ENCODE measurements at places on chromosomes 2 and 18.

DNA sequence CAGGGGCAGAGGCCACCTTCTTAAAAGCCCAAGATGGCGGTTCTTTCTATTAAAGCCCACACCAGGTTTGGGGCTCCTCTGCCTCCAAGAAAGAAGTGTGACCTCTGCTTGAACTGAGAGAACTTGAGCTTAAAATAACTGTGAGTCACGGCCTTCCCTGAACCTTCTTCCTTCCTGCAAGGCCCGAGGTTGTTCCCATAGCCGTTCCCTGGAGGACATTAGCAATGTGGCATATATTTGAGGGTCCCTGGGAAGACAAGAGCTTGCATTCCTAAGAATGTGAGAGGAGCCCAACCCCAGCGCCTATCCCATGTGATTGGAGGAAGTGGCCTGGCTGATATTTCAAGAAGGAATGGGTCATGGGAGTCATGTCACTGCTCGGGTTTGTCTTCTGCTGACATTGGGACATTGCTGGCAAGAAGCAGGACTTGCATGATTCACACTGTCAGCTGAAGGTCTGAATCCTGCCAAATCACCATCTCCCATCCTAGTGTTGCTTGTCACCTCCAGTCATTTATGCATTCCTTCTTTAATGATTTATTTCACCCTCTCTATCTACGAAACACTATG is 168.1 kb downstream of the TRIB2 start:
- DNase-seq: no peak

- no peak for DNase-seq
These were observed 418.8 kb upstream of the NETO1 start for GRCh38 chr18:73286584-73286983.

GRCh38 chr2:71150082-71150816 is 19.8 kb downstream of the MPHOSPH10 start:
- DNase-seq: no peak

DNA sequence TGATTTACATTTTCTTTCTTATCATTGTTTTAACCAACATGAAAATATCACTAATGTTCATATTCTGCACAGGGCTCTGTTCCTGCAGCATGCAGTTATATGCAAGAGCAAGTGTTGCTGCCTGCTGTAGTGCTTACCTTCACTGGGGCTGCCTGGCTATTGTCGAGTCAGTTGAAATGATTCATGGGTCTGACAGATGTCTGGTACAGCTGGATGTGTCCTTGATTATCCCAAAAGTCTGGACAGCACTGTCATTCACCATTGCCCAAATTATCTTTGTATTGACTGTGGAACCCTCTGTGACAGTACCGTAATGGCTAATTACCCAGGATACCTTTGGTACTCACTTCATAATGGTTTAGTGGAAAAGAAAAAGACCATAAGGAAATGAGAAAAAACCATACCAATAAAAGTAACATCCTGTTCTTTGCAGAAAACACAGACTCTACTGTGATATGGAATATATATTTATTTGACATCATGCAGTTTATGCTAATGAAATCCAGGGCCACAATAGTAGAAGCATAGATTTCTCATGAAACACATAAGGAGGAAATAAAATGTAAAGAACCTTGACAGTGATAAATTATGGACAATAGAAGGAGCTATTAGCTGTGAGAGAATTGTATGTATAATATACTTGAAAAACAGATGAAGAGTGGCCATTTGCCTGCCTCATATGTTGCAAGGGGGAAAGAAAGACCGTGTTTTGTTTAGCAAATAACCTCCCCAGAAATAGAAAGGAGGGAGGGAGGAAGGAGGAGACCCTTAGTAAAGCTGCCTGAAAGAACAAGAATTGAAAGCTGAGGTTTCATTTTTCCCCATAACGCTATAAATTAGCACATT is 249.8 kb upstream of the ATP5MC3 start:
- DNase-seq: no peak

- no peak for DNase-seq
These were observed 14.3 kb upstream of the RIOK3 start for GRCh38 chr18:23438608-23439366.

DNA sequence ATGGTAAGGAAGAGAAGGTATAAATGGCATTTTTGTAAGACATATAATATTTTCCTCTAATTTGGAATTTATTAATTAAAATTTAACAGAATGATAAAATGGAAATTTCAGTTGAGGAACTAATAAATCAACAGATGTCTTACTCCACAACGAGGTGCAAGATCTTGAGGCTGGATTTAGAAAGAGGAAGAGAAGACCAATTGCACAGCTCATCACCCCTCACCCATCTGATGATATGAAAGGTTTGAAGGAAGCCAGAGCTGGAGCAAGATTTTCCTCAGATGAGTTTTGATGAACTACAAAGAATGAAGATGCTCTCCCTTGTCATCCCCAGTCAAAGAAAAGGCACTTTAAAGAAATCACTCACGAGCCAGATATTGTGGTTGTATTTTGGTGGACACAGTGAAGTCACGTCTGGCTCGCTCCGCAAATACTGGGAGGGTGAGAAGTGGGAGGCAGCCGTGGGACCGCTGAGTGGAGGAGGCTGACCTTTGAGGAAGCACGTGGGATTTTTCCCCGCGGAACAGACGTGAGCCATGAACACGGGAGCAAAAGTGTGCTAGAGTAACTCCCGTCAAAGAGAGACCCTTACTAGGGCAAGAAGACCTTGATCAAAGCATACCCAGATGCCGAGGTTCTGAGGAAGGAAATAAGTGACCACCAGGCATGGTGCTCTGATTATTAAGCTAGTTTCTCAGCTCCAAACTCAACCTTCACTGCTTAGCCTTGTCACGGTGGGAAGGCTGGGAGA is 511.4 kb downstream of the RNF144A start:
- DNase-seq: no peak

DNA sequence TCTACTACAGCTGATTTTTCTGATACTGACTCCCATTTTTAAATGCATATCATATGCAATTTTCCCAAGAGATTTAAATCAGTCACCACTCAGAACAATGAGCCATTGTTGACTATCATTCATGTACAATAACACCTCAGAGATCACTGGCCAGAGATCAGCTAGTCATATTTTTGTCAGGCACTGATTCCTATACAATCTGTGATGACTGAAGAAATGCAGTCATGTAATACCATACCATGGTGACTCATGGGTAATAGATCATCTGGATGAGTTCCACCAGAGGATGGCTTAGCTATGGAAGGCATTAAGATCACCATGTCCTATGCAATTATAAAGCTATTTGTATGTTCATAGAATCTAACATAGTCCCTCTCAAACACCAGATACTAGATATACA is 285.7 kb upstream of the DCC start:
- no peak for DNase-seq

GRCh38 chr18:55243857-55244256 is 284.6 kb upstream of the CCDC68 start:
- DNase-seq: no peak

GRCh38 chr2:168201584-168202116 is 45.7 kb downstream of the STK39 start:
- no peak for DNase-seq

GRCh38 chr2:201403880-201404279 is 46.7 kb upstream of the FLACC1 start:
- DNase-seq: no peak

DNA sequence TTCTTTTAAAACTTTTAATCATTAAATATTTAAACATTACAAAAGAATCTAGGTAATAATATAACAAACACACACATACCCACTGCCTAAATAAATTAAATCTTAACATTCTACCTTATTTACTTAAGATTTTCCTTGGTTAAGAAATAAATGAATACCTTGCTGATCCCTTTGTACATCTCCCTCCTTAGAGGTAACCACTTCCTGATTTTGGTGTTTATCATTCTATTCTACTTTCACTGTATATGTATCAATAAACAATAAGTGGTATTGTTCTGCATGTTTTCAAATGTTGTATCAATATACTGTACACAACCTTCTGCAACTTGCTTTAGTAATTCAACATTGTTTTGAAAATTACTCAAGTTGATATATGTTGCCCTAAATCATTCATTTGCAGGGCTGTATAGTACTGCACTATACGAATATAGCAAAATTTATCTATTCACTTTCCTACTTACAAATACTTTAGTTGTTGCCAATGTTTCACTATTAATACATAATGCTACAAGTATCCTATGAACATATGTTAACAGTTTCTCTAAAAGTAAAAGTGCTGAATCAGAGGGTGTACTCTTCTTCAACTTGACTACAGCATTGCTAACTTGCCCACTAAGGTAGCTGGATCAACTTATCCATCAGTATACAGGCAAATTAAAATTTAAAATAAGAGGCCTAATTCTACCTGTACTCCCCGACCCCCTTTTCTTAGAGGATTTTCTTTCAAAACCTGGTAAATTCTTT is 65.8 kb downstream of the MEMO1 start:
- no peak for DNase-seq

- no peak for DNase-seq
These were observed 146.7 kb downstream of the PDE1A start for GRCh38 chr2:182280118-182280517.

DNA sequence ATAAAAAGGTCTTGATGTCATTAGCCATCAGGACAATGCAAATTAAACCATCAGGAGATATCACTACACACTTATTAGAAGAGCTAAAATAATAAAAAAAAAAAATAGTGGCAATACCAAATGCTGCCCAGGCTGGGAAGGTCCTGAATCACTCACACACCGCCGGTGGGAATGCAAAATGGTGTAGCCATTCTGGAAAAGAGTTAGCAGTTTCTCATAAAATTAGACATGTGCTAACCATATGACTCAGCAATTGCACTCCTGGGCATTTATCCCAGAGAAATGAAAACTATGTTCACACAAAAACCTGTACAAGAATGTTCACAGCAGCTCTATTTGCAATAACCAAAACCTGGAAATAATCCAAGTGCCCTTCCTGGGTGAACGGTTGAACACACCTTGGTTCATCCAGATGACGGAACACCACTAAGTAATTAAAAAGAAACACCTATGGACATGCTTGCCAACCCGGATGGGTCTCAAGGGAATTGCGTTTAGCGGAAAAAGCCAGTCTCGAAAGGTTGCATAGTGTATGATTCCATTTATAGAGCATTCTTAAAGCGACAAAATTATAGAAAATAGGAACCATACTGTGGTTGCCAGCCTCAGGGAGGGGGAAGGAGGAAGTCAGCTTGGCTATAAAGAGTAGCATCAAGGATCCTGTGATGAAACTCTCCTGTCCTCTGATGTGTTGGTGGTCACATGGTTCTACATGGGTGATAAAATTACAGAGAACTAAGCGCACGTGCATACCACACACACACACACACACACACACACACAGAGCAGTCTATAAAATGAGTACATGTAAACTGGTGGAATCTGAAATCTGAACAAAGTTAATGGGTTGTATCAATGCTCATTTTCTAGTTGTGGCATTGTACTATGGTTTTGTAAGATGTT is 4.6 kb downstream of the MBP start:
- DNase-seq: peak; percentile 79

DNA sequence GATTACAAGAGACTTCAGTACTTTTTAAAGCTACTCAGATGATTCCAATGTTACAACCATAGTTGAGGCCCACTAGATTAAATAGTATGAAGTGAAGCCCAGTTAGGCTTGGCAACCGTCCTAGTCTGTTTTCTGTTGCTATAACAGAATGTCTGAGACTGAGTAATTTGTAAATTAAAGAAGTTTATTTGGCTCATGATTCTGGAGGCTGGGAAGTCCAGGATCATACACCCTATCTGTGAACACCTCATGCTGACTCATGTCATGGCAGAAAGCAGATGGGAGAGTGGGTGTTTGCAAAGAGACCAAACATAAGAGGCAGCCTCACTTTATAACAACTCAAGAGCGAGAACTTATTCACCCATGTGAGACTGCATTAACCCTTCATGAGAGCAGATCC is 63.1 kb downstream of the CCDC150 start:
- no peak for DNase-seq

- no peak for DNase-seq
These were observed 13.5 kb upstream of the GPR39 start for GRCh38 chr2:132403146-132403545.

DNA sequence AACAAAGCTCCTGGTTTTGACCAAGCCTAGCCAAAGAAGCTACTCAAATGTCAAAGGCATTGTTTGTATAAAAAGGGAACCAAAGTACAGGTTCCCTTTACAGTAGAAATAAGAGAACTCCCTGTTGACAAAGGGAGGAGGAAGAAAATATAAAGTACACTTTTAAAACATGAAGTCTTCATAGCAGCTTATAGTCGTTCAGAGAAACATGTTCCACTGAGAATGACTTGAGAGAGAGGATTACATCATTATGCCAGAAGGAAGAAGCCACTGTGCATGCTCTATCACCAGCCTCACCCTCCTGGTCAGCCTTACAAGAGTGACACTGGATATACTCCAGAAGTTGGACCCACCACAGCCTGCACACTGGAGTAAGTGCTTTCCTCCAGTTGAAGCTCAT is 2.5 kb upstream of the DHRS9 start:
- no peak for DNase-seq

DNA sequence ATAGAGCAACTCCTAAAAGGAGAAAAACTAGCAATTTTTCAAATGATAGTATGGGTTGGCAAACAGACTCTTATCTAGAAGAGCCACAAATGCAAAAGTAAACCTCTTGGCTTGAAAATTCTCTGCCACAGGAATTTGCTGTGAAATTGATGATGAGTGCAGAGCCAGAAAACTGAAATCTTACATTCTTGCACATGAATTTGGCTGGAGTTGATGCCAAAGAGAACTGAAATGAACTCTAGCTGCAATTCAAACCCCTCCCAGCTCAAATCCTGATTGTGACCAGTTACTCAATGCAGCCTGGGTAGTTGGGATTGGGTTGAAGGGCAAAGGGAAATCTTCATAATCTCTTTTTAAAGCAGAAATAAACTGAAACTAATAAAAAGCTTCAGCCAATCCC is 266.6 kb downstream of the PDE11A start:
- DNase-seq: no peak

DNA sequence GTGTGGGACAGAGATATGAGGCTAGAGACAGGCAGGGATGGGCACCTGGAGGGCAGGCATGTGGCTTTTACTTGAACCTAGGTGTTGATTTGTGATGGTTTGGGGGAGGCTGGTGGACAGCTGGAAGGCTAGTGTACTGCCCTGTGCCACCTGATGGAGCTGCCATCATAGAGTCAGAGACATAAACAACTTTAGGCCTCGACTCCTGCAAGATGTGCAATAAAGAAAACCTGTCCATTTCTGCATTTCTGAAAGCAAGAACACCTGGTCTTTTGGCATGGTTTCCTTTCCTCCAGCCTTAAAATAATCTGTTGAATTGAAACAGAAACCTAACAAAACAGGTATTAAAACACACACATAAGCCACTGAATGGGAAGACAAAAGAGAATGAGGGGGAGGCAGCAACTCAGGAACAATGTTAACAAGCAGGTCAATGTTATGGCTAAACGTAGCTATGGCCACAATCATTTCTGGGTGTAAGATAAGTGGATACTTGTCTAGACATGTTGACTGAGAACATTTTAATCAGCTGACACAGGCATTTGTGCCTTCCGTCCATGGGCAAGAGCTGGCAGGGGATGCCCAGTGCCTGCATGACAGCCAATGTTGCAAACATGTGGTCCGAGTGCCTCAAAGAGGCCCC is 87.8 kb downstream of the KCTD1 start:
- DNase-seq: no peak

DNA sequence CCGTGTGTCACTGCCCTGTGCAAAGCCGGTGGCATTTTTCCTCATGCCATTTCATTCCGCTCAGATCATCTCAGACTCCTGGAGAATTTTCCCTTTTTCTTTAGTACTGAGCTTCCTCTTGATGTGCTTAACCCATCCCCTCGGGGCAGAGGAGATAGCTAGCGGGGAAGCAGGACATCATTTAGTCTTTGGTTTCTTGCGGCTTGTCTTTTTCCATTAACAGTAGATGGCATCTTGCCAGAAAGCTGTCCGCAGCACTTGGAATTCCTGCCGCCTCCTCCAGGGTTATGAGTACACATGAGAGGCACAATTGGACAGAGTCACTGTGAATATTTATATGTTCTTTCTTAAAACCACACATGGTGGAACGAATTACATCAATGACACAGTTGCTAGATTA is 226.6 kb downstream of the ALPK2 start:
- DNase-seq: no peak

All from naive B cell (primary cell).